ENCODE measurements at places on chromosomes 1 and 21.

GRCh38 chr1:19220991-19221390 is 10.9 kb upstream of the UBR4 start:
- DNase-seq: no peak

DNA sequence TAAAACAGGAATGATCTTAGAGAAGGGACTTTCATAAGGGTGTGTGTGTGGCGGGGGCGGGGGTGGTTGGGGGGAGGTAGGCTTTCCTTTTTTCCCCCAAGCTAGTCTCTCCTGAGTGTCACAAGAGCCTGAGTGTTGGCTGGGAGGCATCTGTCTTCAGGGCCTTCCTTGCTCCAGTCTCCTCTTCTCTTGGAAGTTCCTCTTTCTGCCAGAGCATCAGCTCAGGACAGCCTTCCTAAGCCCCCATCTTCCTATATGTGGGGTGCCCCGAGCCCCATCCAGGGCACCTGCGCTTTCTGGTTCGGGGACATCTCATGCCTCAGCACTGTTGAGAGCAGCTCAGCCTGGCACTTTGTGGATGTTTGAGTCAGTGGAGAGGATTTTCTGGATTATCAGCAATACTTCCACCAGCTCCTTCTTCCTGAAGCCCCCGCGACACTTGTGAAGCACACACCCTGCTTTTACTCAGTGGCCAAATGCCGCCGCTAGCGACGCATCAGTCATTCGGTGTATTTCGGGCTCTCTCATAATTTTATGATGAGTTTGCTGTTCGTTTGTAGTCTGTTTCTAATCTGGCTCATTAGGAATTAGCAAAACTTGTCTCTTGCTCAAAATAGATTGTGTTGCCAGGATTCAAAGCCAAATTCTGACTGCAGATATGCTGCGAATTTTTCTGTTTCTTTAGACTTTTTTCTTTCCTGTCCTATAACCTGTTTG is 61.7 kb downstream of the GALNT2 start:
- DNase-seq: no peak

DNA sequence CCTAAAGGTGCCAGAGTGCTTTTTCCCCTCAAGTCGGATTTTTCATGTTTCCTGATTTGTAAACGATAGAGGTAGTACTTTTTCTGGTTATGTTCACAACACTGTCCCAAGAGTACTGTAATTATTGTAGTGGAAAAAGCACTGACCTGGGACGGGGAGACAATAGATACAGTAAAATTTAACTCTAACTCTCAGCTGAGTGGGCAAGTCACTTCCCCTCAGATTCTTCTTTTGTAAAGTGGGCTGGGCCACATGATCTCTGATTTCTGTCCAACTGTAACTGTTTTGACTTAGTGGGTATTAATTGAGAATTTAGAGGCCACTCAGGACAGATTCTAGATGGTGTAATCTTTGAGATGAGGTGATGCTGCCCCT is 19.1 kb downstream of the MARCKSL1 start:
- DNase-seq: no peak

GRCh38 chr1:160376525-160377131 is 9.8 kb downstream of the NHLH1 start:
- DNase-seq: peak; percentile 46

DNA sequence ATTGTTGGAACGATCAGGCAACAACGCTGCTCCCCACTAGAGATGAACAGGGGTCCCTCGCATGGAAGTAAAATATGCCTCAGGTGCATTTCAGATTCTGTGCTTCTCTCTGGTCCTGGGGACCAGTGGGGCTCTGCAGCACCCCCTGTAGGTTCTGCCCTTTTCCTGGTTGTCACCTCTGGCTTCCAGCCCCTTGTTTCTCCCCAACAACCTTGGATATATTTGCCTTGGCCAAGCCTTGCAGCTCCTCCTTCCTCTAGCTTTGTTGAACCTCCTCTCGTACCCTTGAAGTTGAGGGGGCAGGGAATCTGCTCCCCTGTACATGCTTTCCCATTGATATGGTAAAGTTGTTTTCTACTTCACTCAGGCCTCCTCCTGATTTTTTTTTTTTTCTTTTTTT is 5.4 kb upstream of the RGSL1 start:
- no peak for DNase-seq

DNA sequence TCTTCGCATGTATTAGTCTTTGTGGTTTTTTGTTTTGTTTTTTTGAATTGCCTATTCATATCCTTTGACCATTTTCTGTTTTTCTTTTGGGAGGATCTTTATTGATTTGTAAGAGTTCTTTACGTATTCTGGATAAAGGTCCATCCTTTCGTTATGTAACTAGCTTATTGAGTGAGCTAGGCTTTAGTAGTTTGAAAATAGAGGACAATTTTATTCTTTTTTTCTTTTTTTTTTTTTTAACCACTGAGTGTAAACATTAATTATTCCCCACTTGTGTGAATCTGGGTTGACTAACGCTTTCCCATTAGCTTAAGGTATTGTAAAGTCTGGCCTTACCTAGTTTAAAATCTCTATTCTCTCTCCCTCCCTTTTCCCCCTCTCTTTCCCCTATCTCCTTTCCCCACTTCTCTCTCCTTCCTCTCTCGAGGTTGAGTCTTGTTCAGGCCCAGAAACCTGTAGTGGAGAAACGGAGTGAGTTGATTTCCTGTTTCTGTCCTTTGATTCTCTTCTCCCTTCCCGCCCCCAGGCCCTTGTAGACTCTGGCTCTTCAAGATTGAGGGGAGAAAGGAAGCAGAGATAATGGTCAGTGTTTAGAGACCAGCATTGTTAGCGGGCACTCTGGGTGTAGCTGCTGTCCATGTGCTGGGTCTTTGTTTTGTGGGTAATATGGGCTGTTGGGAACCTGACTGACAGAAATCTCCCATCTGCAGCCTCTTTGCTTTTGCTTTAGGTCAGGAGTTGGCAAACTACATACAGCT is 1.5 kb downstream of the MORC3 start:
- no peak for DNase-seq

- DNase-seq: no peak
Measured at GRCh38 chr1:175136246-175136645, 56.3 kb downstream of the KIAA0040 start.
